Foreskin keratinocyte (primary cell): ENCODE measurements at places on chromosomes 6 and 20.
A peak's percentile ranks its signal among the peaks of the same experiment; 100 is the strongest.

GRCh38 chr6:18142591-18142861 is 12.4 kb downstream of the TPMT start:
- DNase-seq = no peak

GRCh38 chr6:11271228-11272020 is 39.0 kb upstream of the NEDD9 start:
- DNase-seq = no peak

DNA sequence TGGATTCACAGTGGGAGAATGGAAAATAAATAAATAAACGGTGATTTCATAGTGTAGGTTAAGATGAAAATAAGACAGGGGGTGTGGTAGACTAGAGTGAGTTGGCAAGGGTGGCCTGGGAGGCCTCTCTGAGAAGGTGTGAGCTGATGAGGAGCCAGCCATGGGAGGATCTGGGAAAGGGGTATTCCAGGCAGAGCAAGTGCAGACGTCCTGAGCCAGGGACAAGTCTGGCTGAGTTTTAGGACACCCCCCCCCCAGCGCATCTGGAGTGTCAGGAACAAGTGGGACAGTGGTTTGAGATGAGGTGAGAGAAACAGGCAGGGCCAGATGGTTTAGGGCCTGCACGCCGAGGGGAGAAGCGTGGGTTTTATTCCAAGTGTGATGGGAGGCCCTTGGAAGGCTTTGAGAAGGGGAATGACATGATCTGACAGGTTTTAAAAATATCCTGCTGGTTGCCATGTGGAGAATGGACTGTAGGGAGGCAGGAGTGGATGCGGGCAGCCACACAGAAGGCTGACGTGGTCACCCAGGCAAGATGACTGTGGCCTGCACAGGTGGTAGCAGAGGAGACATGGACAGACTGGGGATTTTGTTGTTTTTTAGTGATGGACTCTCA is 21.1 kb upstream of the CCM2L start:
- no peak for DNase-seq

DNA sequence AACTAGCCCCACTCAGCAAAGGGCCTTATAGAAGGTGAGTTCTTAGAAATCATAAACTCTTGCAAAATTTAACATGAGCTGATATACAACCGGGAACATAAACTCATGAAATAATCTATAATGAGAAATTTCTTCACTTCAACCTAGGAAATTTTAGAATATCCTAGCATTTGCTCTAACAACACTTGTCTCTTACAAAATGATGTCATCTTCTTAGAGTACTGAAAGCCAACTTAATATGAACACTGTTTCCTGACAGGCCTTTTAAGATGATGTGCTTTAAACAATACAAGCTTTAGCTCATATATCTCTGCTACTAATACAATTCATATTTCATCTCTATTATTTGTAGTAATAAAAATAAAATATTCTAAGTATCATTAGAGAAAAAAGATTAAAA is 932 bp downstream of the PACRG start:
- DNase-seq = no peak

DNA sequence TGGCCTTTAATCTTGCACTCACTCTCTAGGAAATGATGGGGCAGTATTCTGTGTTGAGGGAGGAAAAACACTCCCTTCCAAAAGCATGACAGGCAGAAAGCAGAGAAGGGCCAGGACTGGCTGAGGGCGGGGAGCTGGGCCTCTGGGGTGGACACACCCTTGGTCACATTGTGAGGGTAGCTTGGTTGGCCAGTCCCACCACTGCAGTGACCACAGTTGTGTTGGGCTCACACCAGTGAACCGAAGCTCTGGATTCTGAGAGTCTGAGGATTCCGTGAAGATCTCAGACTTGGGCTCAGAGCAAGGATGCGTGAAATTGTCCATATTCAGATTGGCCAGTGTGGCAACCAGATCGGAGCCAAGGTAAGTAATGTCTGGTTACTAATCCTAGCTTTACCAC is at the start of gene TUBB1:
Gene TUBB1 (plus strand): TSS at position 213 of the 400 bp plus-strand sequence. CDS start 94 bp downstream, at position 307.
- no peak for DNase-seq

DNA sequence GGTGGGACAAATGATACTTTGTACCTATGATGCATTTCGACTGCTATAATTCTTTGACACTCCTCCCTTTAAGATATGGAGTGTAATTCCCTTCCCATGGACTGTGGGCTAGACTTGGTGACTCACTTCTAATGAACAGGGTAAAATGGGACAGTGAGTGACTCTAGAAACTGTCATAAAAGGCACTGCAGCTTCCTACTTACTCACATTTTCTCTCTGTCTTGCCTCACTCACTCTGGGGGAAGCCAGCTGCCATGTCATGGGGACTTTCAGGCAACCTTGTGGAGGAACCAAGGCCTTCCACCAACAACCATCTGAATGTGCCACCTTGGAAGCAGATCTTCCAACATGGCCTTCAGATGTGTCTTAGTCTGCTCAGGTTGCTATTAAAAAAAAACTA is 12.9 kb upstream of the GFOD1 start:
- no peak for DNase-seq

- DNase-seq = no peak
Observed at GRCh38 chr6:105644073-105644489, 241.2 kb upstream of the PREP start.

- no peak for DNase-seq
Observed at GRCh38 chr20:56957737-56958553, 308.5 kb downstream of the BMP7 start.

- DNase-seq = no peak
Observed at GRCh38 chr6:155883741-155884140, 428.1 kb upstream of the NOX3 start.

DNA sequence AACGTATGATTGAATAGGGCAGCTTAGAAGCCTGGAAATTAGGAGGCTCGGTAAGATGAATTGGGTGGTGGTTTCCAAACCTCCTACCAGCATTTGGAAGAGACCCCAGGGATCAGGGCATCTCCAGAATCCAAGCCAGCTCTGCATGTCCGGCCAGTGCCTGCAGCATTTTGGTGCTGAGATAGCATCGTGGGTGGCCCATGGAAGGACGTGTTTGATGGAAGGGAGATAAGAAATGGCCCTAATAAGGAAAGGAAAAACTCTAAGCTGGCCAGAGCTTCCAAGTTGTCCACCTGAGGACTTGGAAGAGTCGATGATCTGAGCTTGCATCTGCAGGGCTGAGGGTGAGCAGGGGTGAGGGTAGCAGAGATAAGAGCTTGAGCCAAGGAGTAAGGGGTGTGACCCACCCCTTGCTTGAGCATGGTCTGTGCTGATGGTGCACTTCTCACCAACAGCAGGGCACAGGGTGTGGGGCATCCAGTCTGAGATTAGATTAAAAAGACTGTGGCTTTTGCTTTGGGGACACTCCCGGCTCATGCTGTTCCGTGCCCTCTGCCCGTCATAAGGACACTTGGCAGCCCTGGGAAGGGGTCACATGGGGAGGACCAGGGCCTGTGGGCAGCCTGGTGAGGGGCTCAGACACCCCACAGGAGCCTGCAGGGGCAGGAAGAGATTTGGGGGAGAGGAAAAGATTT is 213.2 kb downstream of the ERMARD start:
- no peak for DNase-seq

GRCh38 chr6:32883789-32884188 is 29.8 kb downstream of the PSMB9 start:
- no peak for DNase-seq

DNA sequence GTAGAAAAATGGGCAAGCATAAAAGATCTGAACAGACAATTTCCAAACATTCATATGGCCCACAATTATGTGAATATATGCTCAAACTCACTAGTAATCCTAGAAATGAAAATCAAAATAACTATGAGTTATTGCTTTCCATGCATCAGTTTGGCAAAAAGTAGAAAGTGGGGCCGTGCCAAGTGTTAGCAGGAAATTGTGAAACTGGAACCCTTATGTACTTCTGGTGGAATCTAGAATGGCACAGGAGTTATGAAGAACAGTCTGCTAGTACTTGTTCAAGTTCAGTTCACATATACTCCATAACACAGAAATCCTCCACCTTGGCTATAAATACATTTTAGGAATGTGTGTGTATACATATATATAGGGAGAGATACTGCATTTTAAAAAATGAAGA is 89.8 kb downstream of the EYA2 start:
- no peak for DNase-seq

DNA sequence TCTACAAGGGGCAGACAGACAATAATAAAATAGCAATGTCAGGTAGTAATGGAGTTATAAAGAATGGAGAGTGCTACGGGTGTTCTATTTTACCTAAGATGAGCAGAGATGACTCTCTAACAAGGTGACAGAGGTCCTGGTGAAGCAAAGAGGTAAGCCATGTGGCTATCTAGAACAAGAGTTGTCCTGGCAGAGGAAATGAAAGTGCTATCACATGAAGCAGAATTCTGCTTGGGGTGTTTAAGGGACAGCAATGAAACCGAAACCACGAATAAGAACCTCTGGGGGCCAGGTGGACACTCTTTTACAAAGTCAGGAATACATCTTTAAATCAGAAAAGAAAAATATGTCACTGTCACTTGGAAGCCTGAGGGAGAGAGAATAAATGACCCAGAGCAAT is 37.9 kb upstream of the IRAK1BP1 start:
- DNase-seq = no peak

GRCh38 chr6:152386131-152386530 is 251.0 kb downstream of the SYNE1 start:
- no peak for DNase-seq

DNA sequence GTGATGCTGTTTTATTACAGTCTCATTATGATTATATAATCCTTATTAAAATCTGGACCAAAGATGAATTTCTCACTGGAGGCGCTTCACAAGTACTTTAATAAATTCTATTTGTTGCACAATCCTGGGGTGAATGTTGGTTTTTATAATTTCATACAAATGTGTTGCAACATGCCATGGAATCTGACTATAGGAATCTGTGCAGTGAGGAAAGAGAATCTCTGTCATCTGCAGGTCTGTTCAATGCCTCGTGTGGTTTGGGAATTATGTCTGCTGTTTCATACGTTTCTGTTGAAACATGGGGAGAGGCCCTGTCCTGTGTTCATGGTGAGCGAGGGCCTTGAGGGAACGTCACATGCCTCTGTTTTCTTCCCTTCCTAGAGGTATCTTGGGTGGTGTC is 277.3 kb downstream of the CDH4 start:
- peak; percentile 93 for DNase-seq

- no peak for DNase-seq
Observed at GRCh38 chr20:25992146-25992545, 295.5 kb upstream of the ZNF337 start.

- DNase-seq = no peak
Observed at GRCh38 chr6:113695516-113695915, 161.6 kb upstream of the MARCKS start.

GRCh38 chr6:168381726-168382458 is 59.1 kb upstream of the SMOC2 start:
- DNase-seq = no peak

GRCh38 chr6:20571261-20571660 is 37.0 kb downstream of the CDKAL1 start:
- DNase-seq = no peak

- no peak for DNase-seq
Observed at GRCh38 chr6:36248980-36249379, 20.9 kb upstream of the PNPLA1 start.

DNA sequence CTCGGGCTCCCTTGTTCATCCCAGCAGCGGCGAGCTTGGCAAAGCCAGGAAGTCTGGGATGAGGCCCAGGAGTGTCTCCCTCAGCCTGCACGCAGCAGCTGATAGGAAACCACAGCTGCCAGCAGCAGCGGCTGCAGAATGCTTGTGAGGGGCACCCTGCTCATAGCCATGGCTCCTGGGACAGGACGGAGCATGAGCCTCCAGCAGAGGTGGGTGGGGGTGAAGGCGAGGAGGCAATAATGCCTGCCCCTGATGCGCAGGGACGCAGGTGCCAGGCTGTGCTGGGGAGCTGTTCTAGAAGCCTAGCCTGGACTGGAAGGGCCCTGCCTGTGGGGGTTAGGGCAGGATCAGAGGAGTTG is 157.9 kb downstream of the CD83 start:
- no peak for DNase-seq

DNA sequence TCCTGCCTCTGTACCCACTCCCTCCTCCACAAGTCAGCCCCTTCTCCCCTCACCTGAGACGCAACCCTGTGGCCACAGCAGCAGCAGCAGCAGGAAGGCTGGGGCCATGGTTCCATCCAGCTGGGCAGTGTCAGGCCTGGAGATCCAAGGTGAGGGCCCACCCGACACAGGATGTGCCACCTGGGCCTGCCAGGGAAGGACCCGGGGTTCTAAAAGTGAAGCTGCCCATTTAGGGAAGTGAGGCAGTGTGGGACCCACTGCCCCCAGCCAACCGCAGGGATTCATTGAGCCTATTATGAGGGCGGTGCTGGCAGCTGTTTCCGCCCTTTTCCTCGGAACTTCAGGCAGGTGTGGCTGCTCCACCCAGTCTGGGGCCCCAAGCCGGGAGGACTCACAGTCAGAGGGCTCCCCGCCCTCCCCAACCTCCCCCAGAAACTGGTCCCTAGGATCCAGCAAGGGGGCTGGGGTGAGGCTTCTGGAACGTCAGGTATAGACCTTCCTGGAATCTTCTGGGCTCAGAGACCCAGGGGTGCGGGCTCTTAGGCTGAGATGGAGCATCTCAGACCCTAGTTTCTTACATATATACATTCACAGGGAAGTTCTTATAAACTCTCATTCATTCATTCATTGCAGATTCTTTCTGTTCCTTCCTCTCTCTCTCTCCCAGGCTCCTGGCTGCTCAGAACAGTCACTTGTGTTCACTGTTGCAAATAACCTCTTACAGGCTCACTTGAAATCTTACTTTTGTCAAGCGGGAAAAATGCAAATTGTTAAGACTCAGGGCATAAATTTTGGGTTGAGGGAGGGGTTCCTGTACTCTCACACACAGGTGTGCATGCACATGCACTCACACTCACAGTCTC is at the start of gene TREML2:
Gene TREML2 (minus strand): TSS at position 249 of the 863 bp plus-strand sequence. CDS start 141 bp downstream, at position 108.
- DNase-seq = no peak

GRCh38 chr20:38395165-38395564 is 40.0 kb downstream of the SNHG17 start:
- DNase-seq = peak; percentile 14
